ENCODE measurements at places on chromosomes 13 and 19.

GRCh38 chr13:107076801-107077200, 508.9 kb upstream of the ARGLU1 start:
- DNase-seq = no peak

- peak; percentile 89 for DNase-seq
Observed at GRCh38 chr13:97257800-97258799, 36.0 kb downstream of the MBNL2 start.

DNA sequence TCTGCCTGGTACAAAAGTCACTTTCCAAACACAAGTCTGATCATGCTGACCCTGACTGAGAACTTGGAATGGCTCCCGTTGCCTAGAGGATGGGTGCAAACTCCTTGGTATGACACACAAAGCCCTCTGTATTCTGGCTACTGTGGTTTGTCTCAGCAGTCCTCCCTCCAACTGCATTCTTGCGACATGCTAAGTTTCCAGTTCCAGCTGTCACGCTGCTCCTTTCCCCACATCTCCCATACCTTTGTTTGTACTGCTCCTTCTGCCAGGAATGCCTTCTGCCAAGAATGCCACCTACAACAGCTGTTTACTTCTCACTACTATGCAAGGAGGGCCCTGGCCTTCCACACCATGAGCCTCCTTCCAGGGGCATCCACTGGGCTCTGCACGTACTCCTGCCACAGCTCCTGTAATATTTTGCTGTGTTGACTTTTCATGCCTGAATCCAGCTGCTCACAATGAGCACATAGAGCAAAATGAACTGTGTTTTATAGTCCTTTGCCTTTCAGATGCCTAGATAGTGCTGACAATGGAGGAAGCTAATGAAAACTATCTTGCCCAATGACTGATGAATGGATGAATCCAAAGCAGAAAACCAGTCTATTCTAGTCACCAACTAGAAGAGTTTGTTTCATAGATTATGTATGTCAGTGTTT, 543.7 kb downstream of the EFNB2 start:
- no peak for DNase-seq

GRCh38 chr13:109880371-109881346, 94.3 kb upstream of the IRS2 start:
- no peak for DNase-seq

- DNase-seq = peak; percentile 58
Observed at GRCh38 chr13:111399776-111400538, 79.5 kb downstream of the TEX29 start.

DNA sequence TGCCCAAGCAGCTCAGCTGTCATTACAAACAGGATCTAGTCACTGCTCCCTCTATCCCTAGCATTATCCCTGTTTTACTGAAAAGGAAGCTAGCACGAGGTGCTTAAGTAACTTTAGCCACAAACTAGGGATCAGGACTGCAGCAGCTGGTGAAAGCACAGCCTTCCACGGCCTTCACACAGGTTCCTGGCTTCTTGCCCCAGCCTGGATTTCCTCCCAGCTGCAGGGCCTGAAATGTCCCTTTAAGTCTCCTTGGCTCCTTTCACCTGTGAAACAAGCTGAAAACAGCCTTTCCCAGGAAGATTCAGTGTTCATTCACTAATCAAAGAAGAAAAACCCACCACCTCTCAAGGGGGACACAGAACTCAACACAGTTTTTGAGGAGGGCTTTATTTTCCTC, 754.5 kb downstream of the DIAPH3 start:
- no peak for DNase-seq

DNA sequence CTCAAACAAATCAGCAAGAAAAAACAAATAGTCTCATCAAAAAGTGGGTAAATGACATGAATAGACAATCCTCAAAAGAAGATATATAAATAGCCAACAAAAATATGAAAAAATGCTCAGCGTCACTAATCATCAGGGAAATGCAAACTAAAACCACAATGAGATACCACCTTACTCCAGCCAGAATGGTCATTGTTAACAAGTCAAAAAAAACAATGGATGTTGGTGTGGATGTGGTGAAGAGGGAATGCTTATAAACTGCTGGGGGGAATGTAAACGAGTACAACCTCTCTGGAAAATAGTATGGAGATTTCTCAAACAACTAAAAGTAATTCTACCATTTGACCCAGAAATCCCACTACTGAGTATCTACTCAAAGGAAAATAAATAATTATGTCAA, 239.2 kb upstream of the RFC3 start:
- DNase-seq = no peak

GRCh38 chr19:7953060-7953459, 9.6 kb upstream of the TIMM44 start:
- DNase-seq = no peak

- no peak for DNase-seq
Observed at GRCh38 chr13:67070306-67070705, 159.8 kb downstream of the PCDH9 start.

GRCh38 chr13:106314417-106314816, 221.0 kb downstream of the EFNB2 start:
- DNase-seq = no peak

GRCh38 chr13:72101768-72102400, 234.9 kb upstream of the DACH1 start:
- DNase-seq = no peak

GRCh38 chr19:4705413-4706131, 18.1 kb downstream of the DPP9 start:
- DNase-seq = no peak

GRCh38 chr19:35154525-35155406, at the start of gene FXYD5:
FXYD5 (plus strand) TSS chr19:35154735; CDS start chr19:35155551, 816 bp downstream.
- DNase-seq = peak; percentile 86

DNA sequence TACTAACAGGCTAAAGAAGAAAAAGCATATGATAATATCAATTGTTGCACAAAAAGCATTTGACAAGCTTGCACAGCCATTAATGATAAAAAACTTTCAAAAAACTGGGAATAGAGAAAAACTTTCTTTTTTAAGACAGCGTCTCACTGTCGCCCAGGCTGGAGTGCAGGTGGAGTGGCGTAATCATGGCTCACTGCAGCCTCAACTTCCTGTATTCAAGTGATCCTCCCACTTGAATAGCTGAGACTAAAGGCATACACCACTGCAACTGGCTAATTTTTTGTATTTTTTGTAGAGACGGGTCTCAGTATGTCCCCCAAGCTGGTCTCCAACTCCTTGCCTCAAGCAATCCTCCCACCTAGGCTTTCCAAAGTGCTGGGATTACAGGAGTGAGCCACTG, 382.8 kb downstream of the TSHZ3 start:
- DNase-seq = no peak

DNA sequence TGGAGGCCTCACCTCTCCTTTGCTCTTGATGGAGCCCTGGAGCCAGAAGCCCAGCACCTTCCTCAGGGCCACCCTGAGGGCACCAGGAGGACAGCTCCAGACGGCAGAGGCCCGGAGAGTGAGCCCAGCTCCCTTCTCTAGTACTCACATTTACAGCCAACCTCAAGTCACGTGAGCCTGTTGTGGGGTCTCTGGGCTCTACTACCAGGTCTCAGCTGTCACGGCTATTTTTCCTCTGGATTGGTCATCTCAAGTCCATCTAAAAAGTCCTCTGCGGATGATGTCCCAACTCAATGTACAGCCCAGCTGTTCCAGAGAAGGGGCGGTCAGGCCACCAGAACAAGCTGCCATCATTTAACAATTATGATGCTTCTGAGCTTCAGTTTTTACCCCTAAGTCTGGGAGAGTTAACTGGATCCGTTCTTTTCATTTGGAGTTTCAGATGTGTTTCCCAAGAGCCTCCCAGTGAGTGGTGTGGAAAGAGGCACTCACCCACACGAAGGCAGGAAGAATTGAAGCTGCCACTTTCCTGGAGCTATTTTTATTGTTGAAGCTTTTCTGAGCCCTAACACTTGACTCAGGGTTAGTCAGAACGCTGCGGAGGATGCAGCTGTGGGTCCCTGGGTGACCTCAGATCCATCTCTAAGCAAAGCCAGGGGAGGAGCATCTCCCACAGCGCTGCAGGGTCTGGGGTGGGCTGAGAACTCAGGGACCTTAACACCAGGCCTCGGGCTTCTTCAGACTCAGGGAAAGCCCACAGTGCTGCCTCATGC, 143.5 kb upstream of the UBL3 start:
- no peak for DNase-seq

- DNase-seq = no peak
Observed at GRCh38 chr19:3851254-3852176, 17.3 kb downstream of the ZFR2 start.

DNA sequence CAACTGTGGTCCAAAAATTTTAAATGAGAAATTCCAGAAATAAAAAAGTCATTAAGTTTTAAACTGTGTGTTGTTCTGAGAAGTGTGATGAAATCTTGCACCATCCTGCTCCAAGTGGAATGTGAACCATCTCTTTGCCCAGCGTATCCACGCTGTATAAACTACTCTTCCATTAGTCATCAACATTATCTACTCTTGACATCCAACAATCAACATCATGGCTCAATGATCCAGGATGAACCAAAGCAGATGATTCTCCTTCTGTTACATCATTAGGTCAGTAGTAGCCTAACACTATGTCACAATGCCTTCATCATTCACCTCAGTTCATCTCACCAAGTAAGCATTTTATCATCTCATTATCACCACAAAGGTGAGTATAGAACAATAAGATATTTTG, 55.3 kb downstream of the SUCLA2 start:
- no peak for DNase-seq

DNA sequence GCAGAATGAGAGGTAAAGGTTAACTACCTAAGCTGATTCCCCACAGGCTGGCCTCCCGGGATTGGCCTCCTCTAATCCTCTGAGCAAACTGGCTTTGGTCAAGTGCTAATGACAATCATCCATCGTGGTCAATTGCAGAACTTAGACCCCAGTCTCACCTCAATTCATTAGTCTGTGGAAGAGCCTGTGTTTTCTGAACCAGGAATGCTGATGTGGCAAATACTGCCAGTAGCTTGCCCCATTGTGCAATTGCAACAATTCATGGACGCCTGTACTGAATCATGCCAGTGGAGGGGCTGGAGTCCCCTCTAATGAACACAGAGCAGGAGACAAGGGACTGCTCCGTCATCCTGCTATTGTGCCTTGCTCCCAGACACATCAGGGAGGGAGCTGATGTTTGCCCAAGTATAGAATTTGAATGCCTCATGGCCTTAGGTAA, 1256.5 kb downstream of the EFNB2 start:
- DNase-seq = no peak

DNA sequence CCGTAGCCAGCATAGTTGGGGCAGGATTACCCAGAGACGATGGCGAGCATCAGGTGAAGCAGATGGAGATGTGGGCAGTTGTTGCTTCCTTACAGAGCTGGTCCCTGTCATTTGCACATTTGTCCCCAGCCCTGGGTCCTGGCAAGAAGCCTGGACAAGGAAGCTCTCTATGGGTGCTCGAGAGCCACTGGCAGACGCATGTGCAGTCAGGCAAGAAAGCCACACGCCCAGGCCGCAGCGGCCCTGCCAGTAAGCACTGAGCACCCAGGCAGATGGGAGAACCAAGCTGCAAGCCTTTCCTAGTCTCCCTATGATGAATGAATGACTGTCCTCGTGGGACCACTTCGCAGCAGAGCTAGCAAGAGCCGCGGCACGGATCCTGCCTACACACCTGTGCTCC, 182.8 kb downstream of the FOXO1 start:
- no peak for DNase-seq

DNA sequence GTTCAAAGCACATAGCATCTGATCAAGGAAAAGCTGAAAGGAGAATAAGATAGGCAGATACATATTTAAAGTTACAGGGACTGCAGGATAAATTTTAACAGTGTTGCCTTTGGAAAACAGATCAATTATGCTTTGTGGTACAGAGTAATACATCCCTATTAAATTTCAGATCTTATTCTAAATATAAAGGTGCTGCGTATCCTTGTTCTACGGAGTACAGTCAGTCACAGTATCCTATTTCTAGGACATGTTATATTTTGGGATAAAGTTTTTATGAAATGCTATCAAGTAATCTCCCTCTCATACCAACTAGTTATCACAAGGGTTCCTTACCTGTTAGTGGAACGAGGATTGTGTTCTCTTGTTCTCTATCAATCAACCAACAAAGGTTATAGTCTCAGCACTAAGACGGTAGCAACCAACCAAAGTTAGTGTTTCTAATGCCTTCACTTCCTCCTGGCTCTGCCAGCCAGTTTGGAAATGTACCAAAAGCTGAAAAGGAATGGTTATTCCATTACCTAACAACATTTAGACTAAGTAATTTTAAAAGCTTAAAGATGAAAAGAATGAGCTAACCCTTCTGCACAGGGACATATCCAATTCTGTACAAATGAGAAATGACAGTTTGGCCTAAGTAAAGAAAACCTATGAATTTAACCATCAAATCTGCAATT, 35.2 kb downstream of the TSC22D1 start:
- no peak for DNase-seq

GRCh38 chr19:15453906-15454860, 4.4 kb upstream of the WIZ start:
- DNase-seq = no peak

DNA sequence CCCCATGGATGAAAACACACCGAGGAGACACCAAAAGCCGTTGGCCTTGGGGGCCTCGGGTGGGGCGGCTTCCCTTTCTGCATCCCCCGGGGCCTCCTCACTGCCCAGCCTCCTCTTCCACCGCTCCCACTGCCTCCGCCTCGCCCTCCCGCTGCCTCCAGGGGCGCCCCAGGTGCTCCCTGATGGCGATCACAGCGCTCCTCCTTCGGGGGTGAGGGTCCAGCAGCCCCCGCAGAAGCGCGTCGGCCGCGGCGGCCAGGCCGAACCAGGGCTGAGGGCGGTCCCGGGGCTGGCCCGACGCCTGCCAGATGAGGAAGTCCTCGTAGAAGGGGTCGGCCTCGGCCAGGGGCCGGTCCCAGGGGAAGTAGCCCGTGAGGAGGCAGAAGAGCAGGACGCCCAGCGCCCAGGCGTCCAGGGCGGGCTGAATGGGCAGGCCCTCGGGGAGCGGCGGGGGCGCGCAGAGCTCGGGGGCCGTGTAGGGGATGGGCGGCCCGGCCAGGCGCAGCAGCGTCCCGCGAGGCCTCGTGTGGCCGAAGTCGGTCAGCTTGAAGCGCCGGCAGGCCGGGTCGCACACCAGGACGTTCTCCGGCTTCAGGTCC, 7.2 kb downstream of the SBK2 start:
- DNase-seq = no peak

- DNase-seq = no peak
Observed at GRCh38 chr13:51856027-51856736, 5.6 kb upstream of the CCDC70 start.

- no peak for DNase-seq
Observed at GRCh38 chr19:55441692-55442321, 1.3 kb downstream of the SHISA7 start.
